ENCODE measurements at places on chromosomes 11 and 22. TPM values are rescaled to one million over a fixed set of nuclear protein-coding genes. Genes with fewer than 3 reads are reported as not detected.

The ARHGEF12 gene
- total RNA-seq: 80.3 TPM

The C11orf87 gene
- total RNA-seq: under 0.01 TPM

The APOBEC3C gene
- 11.3 TPM for total RNA-seq

The DRD2 gene
- total RNA-seq: under 0.01 TPM

The MYBPC3 gene
- total RNA-seq: not detected

The A4GALT gene
- total RNA-seq: 20.9 TPM

The PAFAH1B2 gene
- total RNA-seq: 197 TPM

The LAYN gene
- 16.9 TPM for total RNA-seq

The TRIM22 gene
- 68.2 TPM for total RNA-seq

The OSBP2 gene
- 1.1 TPM for total RNA-seq

The BCO2 gene
- 0.38 TPM for total RNA-seq

The PRG3 gene
- not detected for total RNA-seq

The CASP4 gene
- 176 TPM for total RNA-seq

The SERPIND1 gene
- total RNA-seq: not detected

The ROBO3 gene
- total RNA-seq: 6.1 TPM

The DGKZ gene
- 26.8 TPM for total RNA-seq

Data from regular cardiac myocyte (primary cell).